ENCODE measurements at places on chromosomes 6 and 20.

DNA sequence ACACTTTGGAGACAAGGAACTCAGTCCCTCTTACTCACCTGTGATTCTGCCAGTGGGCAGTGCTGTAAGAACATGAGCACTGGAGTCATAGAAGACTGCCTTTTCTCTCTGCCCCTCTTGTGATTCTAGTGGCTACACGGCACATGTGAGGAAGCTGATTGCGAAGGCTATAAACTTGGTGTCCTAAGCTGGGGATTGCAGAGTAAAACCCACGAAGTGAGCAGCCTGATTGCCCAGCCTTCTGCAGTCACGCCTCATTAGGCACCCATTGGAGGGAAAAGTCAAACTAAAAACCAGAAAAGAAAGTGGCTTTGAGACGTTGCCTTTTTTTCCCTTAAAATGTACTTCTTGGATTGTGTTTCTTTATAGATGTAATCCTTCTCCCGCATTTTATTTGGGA is 748.4 kb upstream of the CHD6 start:
- no peak for DNase-seq

DNA sequence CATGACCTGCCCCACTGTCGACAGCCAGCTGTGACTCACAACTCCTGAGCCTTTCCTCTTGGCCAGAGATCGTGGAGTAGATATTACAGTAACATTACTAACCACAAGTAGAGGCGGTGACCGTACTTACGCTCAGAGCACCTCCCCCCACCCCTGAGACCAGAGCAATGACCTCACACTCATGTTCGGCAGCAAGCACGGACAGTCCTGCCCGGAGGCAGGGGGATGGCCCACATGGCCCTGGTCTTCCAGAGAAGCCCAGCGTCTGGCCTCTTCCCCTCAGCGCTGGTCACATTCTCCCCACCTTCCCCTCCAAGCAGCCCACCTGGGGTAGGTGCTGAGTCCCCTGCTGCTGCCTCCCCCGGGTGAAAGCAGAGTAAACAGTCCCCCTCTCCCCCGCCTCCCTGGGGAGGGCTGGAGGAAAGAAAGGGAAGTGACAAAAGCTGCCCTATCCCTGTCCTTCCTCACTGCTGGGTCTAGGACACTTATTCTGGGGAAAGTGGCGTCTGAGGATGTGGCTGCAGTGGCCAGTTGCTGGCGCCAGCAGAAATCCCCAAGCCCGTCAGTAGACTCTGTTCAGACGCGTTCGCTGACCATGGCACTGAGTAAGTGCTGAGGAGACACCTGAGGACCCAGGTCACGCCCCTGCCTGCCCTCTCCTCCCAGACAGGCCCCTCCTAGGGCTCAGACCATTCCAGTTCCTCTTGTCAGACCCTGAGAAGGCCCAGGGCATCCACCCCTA is 68.5 kb downstream of the MRPL14 start:
- peak; percentile 47 for DNase-seq

- DNase-seq, result no peak
Observed at GRCh38 chr20:3000852-3001523, 42.4 kb upstream of the GNRH2 start.

DNA sequence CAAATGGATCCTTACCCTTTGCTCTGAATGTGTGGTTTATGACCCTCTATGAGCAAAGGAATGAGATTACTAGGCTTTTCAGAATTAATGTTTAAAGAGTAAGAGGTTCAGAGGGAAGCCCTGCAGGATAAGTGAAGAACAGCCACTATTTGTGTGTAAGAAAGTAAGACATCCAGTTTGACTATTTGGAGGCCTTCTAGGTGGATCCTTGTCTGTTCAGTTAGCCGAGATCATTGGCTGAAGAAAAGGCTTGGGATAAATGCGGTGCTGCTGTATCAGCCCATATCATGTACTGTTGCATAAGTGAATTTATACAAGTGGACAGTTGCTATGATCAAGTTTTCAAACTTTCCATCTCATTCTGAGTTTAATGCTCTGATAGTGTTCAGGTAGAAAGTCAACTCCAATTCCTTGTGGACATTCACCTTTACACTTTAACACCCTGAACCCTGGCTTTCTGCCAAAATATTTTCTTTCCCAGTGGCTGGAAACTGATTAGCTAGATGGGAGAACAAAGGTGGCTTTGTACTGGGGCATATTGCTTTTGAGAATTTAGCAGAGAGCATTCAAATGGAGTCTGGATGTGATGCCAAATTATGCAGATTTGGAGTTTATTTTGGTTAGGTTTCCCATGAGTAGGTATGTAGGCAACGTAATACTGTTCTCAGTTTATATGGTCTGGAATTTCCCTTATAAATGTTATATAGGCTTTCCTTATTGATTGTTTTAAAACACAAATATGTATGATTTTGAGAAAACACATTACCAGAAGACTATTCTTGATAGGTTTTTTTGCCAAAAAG is 15.0 kb downstream of the PARD6B start:
- DNase-seq, result no peak

- DNase-seq, result no peak
Observed at GRCh38 chr6:162697872-162698403, 29.6 kb downstream of the PRKN start.

- no peak for DNase-seq
Observed at GRCh38 chr6:170003451-170004160, 252.2 kb downstream of the ERMARD start.

DNA sequence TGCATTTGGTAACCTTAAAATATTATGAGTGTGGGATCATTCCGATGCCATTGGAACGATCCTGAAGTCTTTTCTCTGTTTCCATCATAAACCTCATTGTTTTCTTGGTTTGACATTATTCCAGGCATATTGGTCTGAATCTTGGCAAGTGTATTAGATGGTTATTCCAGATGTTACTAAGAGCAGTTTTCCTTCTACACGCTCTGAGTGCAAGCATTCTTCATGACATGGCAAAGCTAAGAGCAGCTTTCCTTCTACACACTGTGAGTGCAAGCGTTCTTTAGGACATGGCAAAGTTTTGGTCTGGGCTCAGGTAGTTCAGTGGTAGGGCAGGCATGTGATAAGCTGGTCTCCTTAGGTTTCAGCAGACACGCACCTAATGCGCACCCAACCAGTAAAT is 53.0 kb downstream of the SMOC2 start:
- DNase-seq, result no peak

- no peak for DNase-seq
Observed at GRCh38 chr20:17500826-17501225, 30.4 kb downstream of the BFSP1 start.

DNA sequence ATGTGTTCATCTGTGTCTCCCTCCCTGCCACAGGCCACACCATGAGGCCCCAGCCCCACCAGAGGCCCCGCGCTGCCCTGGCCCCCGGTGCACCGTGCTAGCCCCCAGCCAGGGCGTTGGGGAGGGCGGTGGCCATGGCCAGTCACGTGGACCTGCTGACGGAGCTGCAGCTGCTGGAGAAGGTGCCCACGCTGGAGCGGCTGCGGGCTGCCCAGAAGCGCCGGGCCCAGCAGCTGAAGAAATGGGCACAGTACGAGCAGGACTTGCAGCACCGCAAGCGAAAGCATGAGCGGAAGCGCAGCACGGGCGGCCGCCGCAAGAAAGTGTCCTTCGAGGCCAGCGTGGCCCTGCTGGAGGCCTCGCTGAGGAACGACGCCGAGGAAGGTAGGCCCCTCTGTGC is 30.3 kb downstream of the PPP1R16B start:
- no peak for DNase-seq

GRCh38 chr6:139253656-139254055 is 38.1 kb downstream of the TXLNB start:
- DNase-seq, result no peak

GRCh38 chr6:160198606-160199211 is 59.9 kb downstream of the SLC22A2 start:
- no peak for DNase-seq

DNA sequence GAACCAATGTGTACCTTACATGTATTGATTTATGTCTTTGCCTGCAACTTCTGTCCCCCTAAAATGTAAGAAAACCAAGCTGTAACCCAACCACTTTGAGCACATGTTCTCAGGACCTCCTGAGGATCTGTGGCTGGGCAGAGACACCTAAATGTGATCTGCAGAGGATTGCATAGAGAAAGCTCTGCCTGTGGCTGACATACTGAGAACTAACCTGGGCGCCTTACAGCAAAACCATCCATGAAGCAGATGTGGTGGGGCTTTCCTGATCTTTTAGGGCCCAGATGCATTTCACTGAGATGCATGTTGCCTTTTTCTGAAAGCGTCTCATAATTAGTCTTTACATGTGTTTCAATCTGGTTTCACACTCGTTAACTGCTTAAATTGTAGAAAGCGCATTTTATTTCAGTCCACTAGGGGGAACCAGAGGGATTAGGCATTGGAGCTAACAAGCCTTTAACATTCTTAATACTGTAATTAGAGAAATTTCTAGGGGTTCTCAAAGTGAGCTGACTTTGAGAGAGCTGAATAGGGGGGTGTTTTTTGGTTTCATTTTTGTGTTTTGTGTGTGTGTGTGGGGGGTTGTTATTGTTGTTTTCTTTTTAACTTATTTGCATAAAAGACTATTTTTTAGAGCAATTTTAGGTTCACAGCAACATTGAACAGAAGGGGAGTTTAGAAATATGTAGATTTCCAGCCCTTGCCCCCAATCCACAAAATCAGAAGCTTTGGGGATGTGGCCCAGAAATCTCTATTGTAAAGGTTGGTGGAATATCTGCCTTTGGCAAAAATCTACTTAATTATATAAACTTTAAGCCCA is 50.9 kb upstream of the FAM184A start:
- DNase-seq, result no peak

GRCh38 chr20:11031300-11031699 is 357.5 kb upstream of the JAG1 start:
- DNase-seq, result no peak

Measured in activated naive CD8-positive, alpha-beta T cell treated with anti-CD3 and anti-CD28 coated beads, Interleukin-2, amount 50 U/mL, for 24 hours (primary cell).